Hematopoietic multipotent progenitor cell treated with erythropoietin and hydrocortisone succinate and interleukin-3 and kit ligand, for 8 days (in vitro differentiated cells): ENCODE measurements at places on chromosomes 1 and 21.

DNA sequence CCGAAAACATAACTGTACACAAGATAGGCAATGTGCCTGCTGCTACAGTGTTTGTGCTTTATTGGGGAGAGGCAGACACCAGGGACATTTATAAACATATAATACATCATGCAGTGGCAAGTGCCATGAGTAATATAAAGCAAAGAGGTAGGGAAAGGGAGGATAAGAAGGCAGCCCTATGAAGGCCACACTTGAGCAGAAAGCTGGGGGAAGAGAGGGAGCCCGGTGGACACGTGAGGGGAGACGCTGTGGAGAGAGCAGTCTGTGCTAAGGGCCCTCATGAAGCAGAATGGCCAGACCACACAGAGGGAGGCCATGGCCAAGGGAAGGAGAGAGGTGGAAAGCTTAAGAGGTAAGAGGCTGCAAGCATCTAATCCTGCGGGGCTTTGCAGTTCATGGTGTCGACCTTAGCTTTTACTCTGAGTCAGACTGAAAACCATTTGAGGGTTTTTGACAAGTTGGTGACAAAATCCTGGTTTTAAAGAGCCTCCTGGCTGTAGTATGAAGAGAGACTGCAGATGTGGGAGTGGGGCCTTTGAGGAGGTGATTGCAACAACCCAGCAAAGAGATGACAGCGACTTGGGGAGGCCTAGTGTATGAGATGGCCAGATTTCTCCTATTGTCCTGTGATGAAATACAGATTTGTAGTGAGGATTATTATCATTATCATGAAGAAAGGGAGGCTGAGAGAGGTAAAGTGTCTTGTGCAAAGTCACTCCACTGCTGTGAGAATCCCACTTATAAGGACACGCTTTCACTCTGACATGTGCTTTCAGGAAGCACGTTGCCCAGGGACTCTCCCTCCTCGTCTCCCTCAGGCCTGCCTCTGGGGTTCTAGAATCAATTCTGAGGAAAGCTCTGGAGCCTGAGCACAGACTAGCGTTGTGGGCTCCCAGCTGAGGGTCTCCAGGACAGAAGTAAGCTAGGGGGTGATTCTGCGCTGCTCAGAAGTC, 192.9 kb downstream of the RHOU start:
- DNase-seq = no peak

GRCh38 chr1:165537356-165538109, 6.3 kb upstream of the LRRC52 start:
- DNase-seq = no peak

DNA sequence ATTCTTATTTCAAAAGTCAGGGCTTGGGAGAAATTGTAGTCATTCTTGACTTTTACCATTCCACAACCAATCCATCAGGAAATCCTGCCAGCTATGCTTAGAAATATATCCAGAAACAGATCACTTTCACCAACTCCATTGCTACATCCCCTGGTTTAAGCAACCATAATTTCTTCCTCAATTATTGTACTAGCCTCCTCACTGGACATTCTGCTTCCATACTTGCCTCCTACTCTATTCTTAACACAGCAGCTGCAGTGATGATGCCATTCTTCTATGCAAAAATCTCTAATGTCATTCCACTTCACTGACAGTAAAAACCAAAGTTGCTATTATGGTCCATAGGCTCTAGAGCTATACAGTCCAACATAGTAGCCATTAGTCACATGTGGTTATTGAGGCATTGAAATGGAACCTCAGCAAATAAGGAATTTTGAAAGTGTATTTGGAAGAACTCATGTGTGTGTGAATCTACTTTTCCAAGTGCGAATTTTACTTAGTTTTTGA, 110.7 kb upstream of the KIAA0040 start:
- DNase-seq = no peak

- no peak for DNase-seq
Observed at GRCh38 chr1:17891205-17892110, 136.3 kb downstream of the ACTL8 start.

DNA sequence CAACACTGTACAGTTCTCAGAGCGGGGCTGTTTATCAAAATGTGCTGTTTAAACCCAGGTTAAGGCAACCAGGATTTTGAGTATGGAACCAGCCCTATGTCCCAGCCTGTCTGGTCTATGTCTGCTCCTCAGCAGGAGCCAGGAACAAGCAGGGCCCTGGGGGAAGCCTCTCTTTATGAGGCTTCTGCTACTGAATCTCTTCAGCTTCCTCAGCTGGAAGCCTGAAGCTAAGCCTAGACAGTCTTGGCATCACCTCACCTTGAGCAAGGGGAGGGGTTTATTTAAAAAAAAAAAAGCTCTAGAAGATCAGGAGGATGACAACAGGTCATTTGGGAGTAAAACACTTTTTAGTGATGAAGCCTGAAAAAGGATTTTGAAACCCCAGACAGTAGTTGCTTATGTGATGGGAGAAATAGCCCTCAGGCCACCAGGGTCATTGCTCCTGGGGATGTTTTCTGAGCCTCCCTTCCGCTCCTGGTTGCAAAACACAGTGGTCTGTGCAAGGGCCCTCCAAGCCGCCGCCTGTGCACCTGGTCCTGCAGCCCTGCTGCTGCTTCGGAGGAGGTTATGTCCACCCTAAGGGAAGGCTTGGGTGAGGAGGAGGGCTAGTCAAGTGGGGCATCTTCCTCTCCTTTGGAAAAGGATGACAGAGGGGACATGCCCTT, 21.8 kb upstream of the GRHL3 start:
- DNase-seq = no peak

- DNase-seq = no peak
Observed at GRCh38 chr1:47594627-47595026, 156.8 kb downstream of the FOXD2 start.

DNA sequence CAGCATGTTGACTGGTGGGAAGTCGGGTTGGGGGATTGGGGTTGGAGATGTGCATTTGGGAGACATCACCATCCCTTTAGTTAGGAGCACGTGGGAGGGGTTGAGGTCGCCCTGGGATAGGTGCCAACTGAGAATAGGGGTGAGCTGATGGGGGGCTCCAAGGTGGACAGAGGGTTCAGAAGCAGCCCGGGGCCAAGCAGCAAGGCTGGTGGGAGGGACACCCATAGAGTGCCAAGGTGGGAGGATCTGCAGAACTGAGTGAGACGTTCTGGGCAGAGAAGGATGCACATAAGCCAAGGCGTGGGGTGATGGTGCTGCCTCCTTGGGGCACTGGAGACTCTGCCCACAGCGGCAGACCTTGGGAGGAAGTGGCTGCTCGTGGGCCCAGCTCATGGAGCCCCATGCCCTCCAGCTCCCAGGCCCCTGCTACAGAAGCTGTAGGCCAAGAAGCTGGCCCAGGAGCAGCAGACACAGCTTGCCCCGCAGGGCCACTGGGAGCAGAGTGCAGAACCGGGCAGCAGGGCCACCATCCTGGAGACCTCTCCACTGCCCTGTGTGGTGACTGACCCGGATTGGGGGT, 31.4 kb upstream of the PKP1 start:
- no peak for DNase-seq

DNA sequence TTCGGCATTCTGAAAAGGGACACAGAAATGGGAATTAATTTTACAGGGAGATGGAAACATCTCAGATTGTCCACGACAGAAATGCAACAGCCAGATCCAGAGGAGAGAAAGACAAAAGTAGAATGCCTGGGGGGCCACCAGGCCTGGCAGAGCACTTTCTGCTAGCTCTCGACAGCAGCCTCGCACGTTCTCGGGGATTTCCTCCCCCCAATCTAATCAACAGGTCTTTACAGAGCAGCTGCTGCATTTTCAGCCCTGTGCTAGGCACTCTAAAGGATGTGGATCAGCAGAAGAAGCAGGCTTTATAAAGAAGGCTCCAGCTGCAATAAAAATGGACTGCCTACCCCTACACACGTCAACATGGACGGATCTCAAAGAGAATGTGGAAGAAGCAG, 10.6 kb downstream of the CSRP1 start:
- no peak for DNase-seq

- DNase-seq = no peak
Observed at GRCh38 chr21:38848187-38848609, 42.5 kb downstream of the ETS2 start.

DNA sequence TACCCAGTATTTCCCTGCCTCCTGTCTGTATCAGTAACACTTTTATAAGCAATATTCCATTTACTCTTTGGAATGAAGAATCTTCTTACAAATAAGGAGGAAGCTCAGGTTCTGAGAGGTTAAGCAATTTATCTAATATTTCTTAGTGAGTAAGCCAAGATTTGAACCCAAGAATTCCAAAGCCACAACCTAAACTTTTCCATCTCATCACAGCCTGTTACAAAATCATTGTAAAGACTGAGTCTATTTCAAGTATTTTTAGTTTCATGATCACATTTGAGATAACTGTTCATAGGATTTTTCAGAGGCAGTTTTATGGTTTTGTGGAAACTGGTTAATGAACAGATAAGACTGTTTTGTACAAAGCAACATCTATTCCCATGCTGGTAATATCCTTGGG, 29.8 kb upstream of the HHAT start:
- DNase-seq = no peak

DNA sequence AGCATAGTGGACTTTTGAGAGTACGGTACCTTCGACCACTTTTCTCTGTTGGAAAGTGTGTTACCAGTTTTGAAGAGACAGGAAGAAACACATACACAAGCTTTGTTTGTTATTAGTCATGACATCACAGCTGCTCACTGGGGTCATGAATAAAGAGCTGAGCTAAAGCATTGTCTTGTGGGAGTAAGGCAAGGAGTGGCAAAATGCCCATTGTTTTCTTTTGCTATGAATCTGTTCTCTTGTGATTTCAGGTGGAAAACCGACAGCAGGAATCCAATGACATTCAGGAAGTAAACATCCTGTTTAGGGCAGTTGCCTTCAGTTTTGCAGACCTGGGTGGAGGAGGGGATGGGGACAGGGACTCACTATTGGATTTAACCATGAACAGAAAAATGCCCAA, 66.2 kb downstream of the RGL1 start:
- DNase-seq = no peak

- no peak for DNase-seq
Observed at GRCh38 chr1:214111796-214112195, 124.0 kb downstream of the PROX1 start.

DNA sequence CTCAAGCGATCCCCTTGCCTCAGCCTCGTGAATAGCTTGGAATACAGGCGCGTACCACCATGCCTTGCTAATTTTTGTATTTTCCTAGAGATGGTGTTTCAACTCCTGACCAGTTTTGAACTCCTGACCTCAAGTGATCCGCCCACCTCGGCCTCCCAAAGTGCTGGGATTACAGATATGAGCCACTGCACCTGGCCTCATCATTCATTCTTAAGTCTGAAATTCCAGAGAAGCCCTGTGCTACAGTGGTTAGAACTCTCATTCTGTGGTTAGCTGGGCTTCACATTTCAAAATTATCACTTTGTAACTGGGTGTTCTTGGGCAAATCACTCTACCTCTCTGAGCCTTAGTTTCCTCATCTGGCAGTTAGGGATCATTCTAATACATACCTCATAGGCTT, 86.1 kb upstream of the POU3F1 start:
- no peak for DNase-seq

- DNase-seq = peak; percentile 29
Observed at GRCh38 chr1:160260406-160261382, 1.7 kb downstream of the DCAF8 start.

GRCh38 chr21:41141031-41141457, 26.9 kb upstream of the BACE2 start:
- no peak for DNase-seq

GRCh38 chr1:214009423-214010196, 21.8 kb downstream of the PROX1 start:
- DNase-seq = no peak

DNA sequence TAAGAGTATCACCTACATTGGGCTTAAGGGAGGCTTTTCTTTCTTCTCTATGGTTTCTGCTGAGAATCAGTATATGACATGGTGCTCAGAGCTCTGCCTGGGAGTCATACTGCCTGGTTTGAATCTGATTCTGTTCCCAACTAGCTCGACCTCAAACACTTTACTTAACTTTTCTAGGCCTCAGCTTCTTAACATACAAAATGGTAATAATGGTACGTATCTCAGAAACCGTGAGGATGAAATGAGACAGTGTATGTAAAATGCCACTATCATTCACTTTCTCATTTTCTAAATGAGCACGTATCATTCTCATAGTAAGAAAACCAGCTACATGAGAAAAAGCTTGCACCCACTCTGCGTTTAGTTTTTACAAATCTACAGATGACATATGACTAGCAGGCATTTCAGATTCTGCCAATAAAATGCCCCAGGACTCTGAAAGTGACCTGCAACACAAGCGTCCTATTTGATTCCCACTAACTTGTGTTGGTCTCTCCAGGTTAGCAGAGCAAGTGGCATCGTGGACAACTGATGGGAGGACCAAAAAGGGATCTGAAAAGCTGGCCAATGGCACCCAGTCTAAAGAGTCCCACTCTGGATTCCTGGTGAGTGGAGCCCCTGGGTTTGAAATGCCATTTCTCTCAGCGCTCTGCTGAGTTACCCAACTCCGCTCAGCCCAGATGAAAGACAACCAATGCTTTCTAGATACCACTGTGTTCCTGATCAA, 6.1 kb downstream of the CTNNBIP1 start:
- no peak for DNase-seq

GRCh38 chr1:117710710-117711109, 104.9 kb downstream of the TENT5C start:
- DNase-seq = peak; percentile 39

DNA sequence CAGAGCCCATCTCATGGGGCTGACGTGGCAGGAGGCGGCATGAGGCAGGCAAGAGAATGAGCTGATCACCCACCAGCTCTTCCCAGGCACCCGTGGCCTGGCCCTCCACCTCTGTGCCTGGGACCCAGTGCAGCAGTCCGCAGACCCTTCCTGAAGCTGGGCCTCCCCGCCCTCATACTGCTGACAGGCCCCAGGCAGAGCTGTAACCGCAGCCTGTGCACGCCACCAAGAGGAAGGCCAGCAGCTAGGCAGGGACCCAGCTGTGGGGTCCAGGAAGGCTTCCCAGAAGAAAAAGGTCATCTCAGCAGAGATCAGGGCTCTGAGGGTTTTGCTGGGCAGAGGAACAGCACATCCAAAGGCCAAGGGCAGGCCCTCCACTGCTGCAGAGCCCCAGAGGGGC, 9.8 kb upstream of the MTFR1L start:
- no peak for DNase-seq

GRCh38 chr1:197101978-197102377, 34.9 kb upstream of the F13B start:
- no peak for DNase-seq

DNA sequence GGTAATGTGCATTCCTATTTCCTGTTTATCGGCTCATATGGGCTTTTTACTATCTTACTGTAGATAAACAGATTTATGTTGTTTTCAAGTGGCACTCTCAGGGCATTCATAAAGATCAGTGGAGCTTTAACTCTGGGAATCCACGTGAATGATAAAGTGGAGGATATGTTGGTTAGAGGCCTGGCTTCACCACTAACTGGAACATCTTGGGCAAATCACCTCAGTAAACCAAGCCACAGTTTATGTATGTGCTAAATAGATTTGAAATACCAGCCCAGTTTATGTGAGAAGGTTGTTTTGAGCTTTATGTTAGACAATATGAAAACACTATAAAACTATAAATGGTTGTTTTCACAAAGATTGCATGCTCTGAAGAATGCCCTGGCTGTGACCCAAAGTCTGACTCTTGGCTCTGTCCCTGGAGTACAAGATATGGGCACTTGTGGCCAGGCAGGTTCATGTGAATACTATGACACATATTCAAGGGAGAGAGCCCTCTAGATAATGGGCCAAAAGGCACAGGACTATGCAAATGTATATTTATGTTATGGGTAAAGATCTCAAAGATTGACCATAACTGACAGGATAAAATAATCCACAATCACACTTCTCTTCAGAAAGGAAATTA, 36.7 kb downstream of the FAM163A start:
- peak; percentile 14 for DNase-seq

GRCh38 chr1:18974606-18975005, 18.1 kb upstream of the IFFO2 start:
- DNase-seq = no peak
